NCI-H460 (cell line): ENCODE measurements at places on chromosomes 2 and 18. TPM values are rescaled to one million over a fixed set of nuclear protein-coding genes. Genes with fewer than 3 reads are reported as not detected.
A peak's percentile ranks its signal among the peaks of the same experiment; 100 is the strongest.

Gene TTC21B
- 30.0 and 37.3 TPM in 2 replicates for total RNA-seq

GRCh38 chr2:178924817-178925216 is 117.6 kb upstream of the TTN start:
- no peak for DNase-seq

DNA sequence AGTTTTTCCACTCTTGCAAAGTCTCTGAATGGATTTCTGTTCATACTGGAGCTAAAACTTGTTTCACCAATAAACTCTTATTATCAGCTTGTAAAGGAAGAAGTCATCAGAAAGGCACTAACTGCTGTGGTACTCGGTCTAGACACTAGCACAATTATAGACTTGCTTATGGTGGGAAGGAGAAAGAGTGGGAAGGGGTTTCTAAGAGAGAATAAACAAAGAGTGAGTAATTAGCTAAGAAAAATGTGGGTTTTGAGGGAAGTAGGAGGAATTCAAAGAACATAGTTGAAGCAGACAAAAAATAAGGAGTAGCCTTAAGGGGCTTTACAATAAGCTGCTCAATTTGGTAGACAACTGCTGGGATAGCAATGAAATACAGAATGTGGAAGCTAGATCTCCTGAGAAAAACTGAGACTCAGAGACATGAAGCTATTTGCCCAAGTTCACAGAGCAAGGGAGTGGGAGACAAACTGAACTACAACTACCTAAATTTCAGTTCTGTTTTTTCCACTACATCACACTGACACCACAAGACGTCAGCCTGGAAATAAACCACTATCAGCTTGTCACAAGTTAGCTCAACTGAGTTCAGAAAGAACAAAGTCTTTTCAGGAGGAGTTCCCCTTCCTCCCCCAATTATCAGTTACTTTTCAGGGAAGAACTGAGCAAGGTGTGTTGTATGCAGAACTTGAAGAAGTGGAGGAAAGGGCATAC is 59.7 kb downstream of the MAP4K3 start:
- DNase-seq: no peak

Gene KCNE4
- 201 and 213 TPM in 2 replicates for total RNA-seq

DNA sequence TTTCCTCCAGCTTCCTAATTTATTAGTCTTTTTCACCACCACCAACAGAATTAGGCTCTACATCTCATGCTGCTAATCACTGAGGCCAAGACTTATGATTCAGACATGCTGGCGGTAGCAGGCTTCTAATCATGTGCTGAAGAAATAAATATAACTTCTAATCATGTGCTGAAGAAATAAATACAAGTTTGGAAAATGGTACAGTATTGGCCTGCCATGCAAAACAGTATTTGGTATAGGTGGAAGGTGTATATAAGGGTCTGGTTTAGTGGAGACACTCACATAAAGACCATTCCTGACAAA is 240.7 kb downstream of the TGIF1 start:
- no peak for DNase-seq

- no peak for DNase-seq
Measured at GRCh38 chr2:42331569-42332284, 29.3 kb downstream of the COX7A2L start.

GRCh38 chr2:119431155-119431975 is at the start of gene TMEM37:
TSS of gene TMEM37 (plus strand) at chr2:119431854. CDS start at chr2:119431904, 50 bp downstream.
- peak; percentile 71 for DNase-seq

Gene ANXA4
- total RNA-seq: 28.1 and 34.6 TPM in 2 replicates

DNA sequence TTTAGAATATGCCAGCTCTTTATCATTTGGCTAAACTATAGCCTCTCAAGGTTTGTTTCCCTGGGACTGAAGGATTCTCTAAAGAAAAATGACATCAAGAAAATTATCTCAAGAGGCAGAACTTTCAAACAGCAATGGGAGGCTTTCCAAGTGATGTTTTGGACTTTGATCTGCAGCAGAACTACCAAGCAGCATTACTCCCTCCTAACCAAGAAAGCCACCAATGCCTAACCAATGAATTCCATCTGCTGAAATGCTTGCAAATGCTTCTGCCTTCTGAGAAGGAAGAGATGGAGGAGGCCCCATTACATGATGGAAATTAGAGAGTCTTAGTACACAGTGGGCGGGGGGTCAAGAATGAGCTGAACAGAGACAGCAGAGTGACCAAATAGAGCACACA is 95.1 kb upstream of the SLC35G4 start:
- DNase-seq: no peak

DNA sequence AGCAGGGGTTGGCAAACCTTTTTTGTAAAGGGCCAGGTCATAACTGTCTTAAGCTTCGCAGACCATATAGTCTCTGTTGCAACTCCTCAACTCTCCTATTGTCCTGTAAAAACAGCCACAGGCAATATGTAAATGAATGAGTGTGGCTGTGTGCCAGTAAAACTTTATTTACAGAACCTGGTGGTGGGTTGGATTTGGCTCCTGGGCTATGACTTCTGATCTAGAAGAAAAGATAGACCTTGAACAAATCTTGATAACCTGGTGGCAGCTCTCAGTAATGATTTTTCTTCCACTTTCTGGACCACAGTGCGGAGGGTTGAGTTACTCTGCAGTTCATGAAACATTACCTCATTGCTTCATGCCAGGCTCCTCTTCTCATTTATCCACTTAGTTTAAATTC is 139.3 kb downstream of the MYCN start:
- no peak for DNase-seq

GRCh38 chr2:128684523-128684922 is 365.9 kb upstream of the HS6ST1 start:
- no peak for DNase-seq

Gene CCDC85A
- total RNA-seq: 0.09 and 0.12 TPM in 2 replicates

DNA sequence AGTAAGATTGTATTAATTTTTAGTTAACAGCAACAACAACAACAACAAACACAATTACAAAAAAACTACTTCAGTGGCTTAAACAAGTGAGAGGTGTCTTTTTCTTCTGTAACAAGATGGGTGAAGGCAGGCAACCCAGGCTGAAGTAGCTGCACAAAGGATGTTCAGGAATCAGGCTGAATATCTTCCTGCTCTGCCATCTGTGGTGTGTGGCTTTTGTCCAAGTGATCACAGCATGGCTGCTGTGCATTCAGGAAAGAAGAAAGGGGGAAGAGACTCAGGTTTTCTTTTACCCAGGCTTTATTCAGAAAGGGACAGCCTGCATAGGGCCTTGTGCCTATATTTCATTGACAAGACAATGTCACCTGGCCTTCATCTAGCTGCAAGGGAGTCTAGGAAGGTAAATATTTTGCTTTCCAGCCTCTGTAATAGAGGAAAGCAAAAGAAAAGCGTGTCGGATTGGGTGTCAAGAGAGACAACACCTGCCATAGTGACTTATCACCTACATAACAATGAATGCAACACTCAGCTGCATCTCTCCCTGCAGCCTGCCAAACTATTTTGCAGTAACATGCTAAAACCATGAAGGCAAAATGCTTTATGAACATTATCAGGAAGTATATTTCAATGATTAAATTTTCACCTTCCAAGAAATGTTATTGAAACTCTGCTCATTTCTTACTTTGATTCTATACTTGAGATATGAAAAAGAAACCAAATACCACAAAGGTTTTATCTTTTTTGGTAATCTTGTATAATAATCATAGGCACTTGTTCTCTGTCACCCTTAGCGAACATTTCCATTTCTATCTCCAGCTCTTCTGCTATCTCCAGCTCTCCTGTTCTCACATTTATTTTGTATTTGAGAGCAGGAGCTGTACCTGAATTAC is 14.6 kb downstream of the G6PC2 start:
- no peak for DNase-seq

GRCh38 chr2:162013514-162014475 is 60.2 kb downstream of the DPP4 start:
- no peak for DNase-seq

Gene RAB6C
- not detected in 2 replicates for total RNA-seq

Gene TMX3
- 68.0 and 78.7 TPM in 2 replicates for total RNA-seq

DNA sequence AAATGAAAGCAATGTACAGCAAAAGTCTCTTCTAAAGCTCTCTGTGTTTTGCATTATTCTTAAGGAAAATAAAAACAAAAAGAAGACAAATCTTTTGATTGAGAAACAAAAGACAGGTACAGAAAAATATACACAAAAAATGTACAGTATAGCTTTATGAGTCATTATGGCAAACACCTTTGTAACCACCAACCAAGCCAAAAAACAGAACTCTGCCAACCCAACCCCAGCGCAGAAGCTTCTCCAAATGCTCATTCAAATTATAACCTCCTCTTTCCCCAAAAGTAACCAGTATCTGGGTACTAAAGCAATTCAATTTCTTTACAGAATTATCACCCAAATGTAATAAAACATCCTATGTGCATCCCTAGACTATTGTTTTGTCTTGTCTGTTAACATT is 255.9 kb upstream of the STON1 start:
- DNase-seq: no peak

DNA sequence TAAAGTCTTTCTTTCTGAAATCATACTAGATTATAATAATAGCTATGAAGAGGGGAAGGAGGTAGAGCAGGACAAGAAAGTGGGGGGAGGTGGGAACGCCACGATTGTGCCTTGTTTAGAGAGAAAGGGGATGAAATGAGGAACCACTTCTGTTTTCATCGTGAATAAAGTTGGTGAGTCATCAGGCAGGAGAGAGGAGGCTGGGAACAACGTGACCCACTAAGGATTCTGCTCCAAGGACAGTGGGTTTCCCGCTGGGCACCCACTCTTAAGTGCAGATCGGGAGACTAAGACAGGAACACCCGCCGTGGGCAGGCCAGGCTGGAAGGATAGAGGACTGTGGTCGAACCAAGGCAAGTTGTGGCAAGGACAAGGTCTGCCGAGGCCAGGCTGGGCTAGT is 158.2 kb downstream of the L3MBTL4 start:
- no peak for DNase-seq

- DNase-seq: no peak
Measured at GRCh38 chr2:20194097-20195015, 30.6 kb downstream of the SDC1 start.

Gene LDLRAD4
- total RNA-seq: not detected in 2 replicates

DNA sequence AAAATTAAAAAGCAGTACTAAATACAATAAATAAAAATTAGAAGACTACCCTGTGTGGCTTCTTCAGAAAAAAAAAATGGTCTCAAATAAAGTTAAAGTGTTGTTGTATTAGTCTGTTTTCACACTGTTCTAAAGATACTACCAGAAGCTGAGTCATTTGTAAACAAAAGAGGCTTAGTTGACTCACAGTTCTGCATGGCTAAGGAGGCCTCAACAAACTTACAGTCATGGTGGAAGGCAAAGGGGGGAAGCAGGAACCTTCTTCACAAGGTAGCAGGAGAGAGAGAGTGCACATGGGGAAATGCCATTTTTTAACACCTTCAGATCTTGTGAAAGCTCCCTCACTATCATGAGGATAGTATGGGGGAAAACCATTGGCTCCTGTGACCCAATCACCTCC is 612.8 kb downstream of the RNF144A start:
- peak; percentile 17 for DNase-seq

Gene UGT1A7
- not detected in 2 replicates for total RNA-seq

Gene GPR45
- total RNA-seq: not detected in 2 replicates

DNA sequence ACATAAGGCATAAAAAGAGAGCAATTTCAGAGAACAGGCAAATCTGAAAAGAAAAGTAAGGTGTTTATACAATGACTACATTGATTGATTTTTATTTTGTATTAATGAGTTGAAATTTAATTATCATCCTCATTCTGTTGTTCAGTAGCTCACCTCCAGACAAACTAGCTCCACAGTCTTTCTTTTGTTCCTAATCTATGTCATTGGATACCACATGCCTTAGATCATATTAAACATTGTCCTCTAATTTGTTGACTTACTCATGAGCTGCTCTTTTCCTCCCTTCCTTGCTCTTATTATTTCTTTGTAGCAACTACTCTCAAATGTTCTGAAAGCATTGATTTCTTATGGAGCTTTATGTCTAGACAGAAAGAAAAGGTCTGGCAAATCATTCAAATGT is 185.5 kb upstream of the ZSWIM2 start:
- no peak for DNase-seq

- DNase-seq: no peak
Measured at GRCh38 chr2:12890066-12890465, 173.3 kb downstream of the TRIB2 start.

- no peak for DNase-seq
Measured at GRCh38 chr18:43751835-43752234, 474.5 kb upstream of the SYT4 start.

- DNase-seq: no peak
Measured at GRCh38 chr18:22093731-22094357, 75.5 kb upstream of the GATA6 start.

DNA sequence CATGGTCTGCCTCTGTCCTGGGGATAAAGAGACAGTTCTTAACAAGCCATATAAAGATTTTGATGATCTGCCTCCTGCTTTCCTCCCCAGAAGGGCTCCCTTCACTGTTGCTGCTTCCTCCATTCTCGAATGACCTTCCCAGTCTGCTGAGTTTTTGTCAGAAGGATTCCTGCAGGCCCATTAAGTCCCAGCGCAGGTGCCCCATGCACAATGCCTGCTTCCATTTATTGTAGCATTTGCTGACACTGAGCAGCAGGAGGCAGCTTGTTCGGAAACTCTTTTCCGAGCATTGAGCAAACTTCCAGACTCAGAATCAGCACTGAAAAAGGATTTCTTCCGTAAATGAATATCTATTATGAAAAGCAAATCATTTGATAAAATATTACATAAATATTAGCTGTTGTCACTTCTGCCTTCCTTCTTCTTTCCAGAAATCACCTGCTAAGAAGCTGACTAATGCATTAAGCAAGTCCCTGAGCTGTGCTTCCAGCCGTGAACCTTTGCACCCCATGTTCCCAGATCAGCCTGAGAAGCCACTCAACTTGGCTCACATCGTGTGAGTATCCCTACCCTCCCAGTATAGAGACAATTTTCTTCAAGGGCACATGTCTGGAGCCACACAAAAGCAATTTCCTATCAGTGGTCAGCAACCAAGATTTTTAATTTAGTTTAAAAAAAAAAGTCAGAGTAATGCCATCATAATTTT is 110.4 kb downstream of the DTNA start:
- no peak for DNase-seq
